ENCODE measurements at places on chromosomes 12 and 14.

GRCh38 chr12:7142056-7142644 lies 12.0 kb downstream of the CLSTN3 start:
- DNase-seq: peak; percentile 67

GRCh38 chr12:121961195-121961879 lies 42.9 kb downstream of the CFAP251 start:
- DNase-seq: no peak

- no peak for DNase-seq
Observed at GRCh38 chr12:20593611-20594010, 101.5 kb upstream of the SLCO1C1 start.

DNA sequence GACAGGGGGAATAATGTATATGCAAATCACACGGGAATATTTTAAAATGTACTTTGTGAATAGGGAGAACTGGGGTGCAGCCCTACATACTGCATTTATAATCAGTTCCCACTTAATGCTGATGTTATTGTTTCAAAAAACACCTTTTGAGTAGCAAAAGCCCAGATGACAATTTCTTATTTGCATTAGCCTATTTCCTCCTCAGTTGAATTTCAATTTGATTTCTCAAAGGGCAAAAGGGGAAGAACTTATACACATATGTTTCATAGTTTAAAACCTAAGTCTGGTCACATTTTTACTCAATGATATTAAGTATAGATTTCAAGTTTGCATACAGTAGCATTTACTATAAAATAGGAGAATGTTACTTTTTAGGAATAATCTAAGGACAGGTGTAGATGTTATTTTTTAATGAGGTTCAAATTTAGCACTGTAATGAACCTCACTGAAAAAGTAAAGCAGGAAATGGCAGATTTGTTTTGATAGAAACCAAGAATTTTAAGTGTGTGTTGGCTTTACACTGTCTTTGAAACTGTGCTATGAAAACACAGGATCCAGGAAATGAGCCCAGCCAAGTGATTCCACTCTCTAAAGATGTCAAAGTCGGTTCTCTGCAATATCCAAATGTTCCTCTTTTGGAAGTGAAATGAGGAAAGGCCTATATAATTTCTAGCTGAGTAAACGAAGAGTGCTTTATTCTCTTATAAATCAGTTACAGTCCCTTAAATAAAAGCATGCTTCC lies 367.4 kb downstream of the BTG1 start:
- DNase-seq: peak; percentile 16

DNA sequence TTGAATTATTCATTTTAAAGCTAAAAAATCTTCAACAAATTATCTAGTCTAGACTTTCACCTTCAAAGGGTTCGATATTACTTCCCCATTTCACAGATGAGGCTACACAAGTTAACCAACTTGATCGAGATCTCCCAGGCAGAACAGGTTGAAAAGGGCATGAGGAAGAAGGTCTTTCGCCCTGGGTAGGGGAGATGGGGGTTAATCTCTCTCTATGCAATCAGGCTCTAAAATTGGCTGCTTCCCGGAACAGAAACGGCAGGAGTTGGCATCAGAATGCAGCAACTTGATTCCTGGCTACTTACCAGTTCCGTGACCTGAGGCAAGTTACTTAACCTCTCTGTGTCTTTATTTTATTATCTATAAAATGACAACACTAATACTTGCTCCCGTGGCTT lies 2.4 kb upstream of the CISTR start:
- peak; percentile 74 for DNase-seq

DNA sequence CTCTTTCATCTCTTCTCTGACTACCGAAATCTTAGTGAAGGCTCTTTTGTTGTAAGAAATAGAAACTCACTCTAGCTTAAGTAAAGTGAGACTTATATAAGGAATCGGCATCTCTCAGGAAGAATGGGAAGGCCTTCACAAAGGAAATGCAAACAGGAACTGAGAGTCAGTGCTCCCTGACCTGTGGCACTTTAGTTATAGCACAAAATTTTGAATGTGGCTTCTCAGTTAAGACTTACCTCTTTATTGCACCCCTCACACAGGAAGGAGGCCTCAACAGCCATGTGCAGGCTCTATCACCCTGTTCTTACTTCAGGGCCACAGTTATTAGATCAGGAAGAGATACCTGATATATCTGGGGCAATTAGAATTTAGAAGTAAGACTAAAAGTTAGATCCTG lies 224.7 kb upstream of the EGLN3 start:
- no peak for DNase-seq

DNA sequence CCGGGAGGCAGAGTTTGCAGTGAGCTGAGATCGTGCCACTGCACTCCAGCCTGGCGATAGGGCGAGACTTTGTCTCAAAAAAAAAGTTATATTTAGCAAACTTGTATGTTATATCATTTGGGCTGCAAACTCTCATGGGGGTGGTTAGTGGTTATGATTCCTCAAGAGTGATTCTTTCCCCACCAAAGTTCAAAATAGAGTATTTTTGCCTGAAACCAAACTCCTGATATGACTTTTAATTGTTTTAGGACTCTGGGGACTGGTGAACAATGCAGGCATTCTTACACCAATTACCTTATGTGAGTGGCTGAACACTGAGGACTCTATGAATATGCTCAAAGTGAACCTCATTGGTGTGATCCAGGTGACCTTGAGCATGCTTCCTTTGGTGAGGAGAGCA lies 18.6 kb downstream of the HSD17B6 start:
- DNase-seq: no peak

DNA sequence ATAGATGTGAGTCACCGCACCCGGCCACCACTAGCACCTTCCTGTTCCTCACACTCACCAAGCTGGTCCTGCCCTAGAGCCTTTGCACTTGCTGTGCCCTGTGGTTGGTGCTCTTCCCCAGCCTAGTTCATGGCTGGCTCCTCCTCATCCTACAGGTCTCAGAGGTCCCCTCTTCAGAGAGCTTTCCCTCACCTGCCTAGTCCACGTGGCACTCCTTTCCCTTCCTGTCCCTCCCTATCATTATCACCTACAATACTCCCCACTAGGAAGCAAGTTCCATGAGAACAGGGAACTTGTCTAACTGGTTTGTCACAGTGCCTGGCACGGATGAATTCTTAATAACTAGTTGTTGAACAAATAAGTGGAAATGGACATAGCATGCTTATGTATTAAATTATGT lies 24.0 kb upstream of the TMED10 start:
- DNase-seq: peak; percentile 46

GRCh38 chr12:55969356-55969755 lies 2.7 kb downstream of the CDK2 start:
- DNase-seq: no peak

All from NCI-H69 (cell line).